NCI-H1092 (cell line): ENCODE measurements at places on chromosomes 1 and 21.

- DNase-seq: no peak
These were observed 18.7 kb downstream of the SLC9A1 start for GRCh38 chr1:27136236-27136551.

- DNase-seq: no peak
These were observed 72.6 kb downstream of the ST3GAL3 start for GRCh38 chr1:43779805-43780403.

DNA sequence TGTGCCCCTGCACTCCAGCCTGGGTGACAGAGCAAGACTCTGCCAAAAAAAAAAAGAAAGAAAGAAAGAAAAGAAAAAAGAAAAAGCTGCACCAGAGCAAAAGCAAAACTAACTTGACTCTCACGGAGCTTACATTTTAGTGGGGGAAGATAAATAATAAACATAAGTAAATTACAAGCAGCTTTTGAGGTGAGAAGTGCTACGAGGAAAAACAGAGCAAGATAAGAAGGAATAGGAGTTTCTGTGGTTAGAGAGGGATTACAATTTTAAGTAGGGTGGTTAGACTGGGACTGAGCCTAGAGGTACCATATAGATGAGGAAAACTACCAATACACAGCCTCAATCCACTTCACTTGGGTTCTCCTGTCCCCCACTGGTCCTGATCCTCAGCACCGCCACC lies 43.9 kb downstream of the TGFBR3 start:
- DNase-seq: no peak

GRCh38 chr21:33071770-33072306 lies 1.9 kb downstream of the OLIG1 start:
- DNase-seq: no peak

DNA sequence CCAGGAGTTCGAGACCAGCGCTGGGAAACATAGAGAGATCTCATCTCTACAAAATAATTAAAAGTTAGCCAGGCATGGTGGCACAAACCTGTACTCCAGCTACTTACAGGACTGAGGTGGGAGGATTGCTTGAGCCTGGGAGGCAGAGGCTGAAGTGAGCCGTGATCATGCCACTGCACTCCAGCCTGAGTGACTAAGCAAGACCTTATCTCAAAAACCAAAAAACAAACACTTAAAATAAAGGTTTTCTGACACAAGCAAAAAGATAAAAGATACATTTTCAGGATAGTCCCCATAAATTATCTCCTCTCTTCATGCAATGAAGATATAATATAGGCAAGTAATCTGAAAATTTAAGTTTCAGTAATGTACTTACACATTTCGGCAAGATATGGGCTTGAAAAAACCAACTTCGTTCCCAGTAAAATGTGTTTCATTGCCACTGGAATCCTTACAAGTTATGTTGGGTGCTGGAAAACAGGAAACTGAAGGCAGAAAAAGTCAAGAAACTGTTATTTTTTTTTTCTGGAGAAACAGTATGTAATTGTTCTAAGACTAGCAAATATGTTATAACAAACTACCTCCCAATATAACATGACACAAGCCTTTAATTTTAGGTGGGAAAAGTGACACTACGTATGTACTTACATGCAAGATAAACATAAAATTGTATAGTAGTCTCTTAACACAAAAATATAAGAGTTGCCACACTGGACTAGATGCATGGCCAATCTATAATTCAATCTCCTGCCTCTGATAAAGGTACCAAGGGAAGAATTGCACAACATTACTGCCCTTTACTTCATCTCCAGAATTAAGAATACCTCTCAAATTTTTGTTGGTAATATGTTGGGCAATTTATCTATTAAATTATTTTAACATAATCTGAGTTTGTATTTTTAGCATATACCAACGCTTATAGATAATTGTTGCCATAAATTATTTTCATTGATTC lies 15.7 kb downstream of the TM2D1 start:
- DNase-seq: no peak

GRCh38 chr1:112070677-112071076 lies 81.2 kb upstream of the KCND3 start:
- DNase-seq: no peak

GRCh38 chr21:36544545-36544944 lies 64.6 kb upstream of the CLDN14 start:
- no peak for DNase-seq

GRCh38 chr21:45533846-45534635 lies 8.2 kb downstream of the SLC19A1 start:
- DNase-seq: no peak
